Left lung (tissue), 14 donors: ENCODE measurements at places on chromosomes 1 and 21.

DNA sequence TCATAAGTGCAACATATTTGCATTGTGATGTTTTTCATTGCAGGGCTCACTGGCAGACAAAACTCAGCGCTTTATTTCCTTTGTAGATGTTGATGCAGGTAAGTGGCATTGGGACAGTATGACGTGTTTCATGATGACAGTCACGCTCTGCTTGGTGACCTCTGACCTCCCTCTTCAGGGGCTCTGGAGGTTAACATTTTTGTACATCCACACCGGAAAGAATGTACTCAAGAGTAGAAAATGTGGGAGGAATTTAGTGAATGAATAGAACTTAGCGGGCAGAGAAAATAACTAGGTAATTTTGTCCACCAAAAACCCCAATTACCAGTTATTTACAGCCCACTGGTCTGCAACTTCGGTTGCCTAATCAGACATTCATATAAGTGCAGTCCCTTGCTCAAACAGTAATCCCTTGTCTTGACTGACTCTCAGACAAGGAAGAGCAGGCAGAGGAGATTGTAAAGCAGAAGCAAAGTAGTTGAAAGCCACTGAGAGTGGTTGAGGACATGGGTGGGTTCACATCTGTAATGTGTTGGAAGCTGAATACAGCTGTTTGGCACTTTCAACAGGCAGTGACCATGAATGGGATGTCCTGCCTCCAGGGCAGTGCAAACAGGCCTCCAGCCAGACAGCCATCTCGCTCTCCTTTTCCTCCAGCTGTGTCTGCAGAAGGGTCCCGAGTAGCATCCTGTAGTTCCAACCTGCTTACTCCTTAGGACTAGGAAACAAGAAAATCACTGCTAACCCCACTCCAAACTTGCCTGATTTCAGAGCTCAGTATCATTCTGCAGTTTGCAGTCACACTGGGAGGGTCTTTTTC is 188.9 kb downstream of the NRIP1 start:
- DNase-seq = no peak

GRCh38 chr1:43220905-43221778 is 48.6 kb upstream of the TMEM125 start:
- DNase-seq = no peak

GRCh38 chr1:160251687-160252526 is 10.4 kb downstream of the DCAF8 start:
- DNase-seq = no peak

DNA sequence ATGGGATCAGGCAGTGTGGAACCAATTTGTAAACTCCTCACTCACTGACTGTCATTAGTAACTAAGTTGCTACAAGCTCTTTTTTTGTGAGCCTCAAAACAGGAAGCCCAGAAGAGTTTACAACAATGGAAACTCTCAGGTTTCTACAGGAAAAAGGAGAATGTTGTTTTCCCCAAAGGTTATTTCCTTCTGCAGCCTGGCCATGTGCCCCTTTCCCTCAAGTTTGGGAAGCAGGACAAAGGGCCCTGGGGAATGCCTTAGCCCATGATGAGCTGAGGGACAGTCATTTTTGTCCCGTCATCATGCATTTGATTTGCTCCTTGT is 395.9 kb downstream of the KIF26B start:
- no peak for DNase-seq

- peak; percentile 82 for DNase-seq
Measured at GRCh38 chr1:39132505-39133339, 71.8 kb upstream of the MACF1 start.

DNA sequence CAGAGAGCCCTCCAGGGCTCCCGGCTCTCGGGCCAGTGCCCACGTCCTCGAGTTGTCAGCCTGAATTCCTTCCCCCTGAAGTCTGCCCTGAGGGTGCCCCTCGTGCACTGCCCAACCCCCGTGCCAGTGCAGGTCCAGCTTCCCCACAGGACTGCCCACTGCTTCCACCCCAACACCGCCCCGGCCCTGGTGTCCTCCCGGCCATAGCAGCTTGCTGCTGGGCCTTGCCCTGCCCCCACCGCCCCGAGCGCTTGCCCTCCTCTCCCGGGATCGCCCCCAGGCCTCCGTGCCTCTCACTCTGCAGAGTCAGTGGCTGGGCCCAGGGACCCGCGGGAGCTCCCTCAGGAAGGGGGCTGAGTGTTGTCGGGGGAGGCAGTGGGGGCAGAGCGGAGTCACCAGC is 24.1 kb upstream of the ARHGEF16 start:
- DNase-seq = no peak

DNA sequence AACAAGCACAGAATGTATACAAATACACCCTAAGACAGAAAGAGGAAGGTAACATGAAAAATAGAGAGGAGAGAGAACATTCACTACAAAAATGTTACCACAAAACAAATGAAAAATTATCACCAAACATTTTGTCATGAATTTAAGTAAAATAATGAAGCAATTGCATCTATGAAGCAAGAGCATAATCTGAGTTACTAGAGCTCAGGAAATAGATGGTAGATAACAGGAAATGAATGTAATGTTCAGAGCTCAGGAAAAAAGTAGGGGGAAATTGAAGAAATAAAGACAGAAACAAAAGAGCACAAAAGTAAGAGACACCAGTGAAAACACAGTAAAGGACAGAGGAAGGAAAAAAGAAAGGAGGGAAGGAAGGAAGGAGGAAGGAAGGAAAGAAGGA is 19.4 kb downstream of the SEC16B start:
- DNase-seq = no peak

- DNase-seq = no peak
Measured at GRCh38 chr1:73804935-73805334, 393.0 kb downstream of the LRRIQ3 start.

GRCh38 chr1:68120136-68120791 is 69.8 kb upstream of the DIRAS3 start:
- DNase-seq = peak; percentile 79

DNA sequence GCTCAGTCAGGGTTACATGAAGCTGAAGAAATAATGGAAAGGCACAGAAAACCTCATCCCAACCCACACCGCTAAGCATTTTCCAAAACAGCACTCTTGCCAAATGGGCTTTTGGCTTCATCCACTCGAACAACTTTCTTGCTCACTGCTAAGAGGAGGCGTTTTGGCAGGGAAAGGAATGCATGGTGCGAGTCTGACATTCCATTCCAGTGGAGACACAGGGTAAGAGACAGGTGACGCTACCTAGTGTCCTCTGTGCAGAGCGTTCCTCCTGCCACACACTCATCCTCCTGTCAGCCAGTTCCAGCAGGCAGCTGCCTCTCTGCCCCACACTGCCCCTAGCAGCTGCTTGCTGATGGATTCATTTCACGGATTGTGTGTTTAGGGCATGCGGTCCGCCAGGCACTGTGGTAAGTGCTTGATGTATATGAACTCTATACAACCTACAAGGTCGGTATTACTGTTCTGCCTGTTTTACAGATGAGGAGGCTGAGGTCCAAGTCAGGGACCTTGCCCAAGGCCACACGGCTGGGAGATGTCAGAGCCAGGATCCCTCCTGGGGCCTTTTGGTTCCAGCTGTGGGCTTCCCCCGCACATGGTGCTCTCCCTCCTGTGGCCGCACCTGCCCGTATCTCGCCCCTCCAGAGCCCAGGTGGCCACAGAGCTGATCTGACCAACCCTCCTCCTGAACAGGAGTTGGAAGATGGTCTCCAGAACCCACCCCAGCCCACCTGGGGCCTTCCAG is 25.7 kb upstream of the BACE2 start:
- DNase-seq = no peak

DNA sequence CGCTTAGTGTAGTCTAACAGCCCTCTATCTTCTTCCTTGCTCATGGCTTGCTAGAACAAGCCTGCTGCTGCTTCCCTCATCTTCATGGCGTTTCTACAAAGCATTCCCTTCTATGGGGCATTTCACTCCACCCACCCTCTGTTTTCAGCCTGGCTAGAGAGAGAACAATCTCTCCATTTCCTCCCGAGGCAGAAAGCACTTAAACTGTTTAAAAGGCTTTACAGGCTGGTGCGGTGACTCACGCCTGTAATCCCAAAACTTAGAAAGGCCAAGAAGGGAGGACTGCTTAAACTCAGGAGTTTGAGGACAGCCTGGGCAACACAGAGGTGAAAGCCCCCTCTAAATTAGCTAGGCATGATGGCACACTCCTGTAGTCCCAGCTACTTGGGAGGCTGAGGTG is 17.8 kb downstream of the ORC1 start:
- DNase-seq = no peak

- no peak for DNase-seq
Measured at GRCh38 chr1:36425791-36426190, 24.5 kb downstream of the OSCP1 start.

GRCh38 chr1:10424034-10424433 is 6.2 kb upstream of the CENPS start:
- DNase-seq = no peak

DNA sequence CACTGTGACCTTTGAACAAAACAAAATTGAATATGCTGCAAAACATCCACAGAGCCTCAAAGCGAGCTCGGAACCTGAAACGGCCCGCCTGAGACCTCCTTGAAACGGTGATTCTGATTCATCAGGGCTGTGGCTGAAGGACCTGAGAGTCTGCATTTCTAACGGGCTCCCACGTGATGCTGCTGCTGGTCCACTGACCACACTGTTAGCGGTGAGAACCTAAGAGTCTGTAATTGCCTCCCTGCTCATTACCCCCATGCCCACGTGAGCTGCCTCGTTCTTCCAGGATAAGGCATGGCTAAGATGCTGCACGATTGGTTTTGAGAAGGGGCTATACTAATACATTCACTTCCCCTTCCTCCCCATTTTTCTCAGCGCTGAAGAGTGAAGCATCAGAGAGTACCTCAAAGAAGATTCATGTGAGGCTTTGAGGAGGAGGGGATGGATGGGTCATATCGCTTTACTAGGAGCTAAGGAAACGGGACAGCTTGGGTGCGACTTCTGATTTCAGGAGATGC is 9.7 kb downstream of the TLR5 start:
- no peak for DNase-seq

- no peak for DNase-seq
Measured at GRCh38 chr1:9842073-9842711, 18.4 kb upstream of the CLSTN1 start.

GRCh38 chr1:221071777-221072176 is 192.5 kb downstream of the HLX start:
- DNase-seq = no peak

- DNase-seq = peak; percentile 67
Measured at GRCh38 chr1:88462488-88463261, 221.4 kb upstream of the PKN2 start.

DNA sequence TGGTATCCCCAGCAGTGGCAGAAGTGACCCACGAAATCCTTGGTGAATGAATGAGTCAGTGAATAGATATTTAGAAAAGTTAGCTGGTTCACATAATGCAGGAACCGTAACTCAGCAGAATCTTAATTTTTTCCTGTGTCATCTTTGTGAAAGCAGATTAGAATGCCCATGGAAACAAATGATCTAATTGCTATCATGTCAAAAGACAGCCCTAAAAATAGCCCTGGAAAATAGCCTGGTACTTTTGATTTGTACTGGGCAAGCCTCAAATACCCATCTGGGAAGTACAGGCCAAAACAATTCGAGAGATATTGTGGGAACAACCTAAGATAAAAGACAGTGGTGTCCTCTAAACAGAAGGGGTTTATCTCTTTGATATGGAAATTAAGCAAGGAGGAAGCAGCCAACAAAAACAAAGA is 21.1 kb downstream of the FYB2 start:
- no peak for DNase-seq

- DNase-seq = no peak
Measured at GRCh38 chr1:209041927-209042326, 541.6 kb upstream of the CAMK1G start.

- no peak for DNase-seq
Measured at GRCh38 chr1:156160000-156160742, 6.8 kb downstream of the SEMA4A start.

DNA sequence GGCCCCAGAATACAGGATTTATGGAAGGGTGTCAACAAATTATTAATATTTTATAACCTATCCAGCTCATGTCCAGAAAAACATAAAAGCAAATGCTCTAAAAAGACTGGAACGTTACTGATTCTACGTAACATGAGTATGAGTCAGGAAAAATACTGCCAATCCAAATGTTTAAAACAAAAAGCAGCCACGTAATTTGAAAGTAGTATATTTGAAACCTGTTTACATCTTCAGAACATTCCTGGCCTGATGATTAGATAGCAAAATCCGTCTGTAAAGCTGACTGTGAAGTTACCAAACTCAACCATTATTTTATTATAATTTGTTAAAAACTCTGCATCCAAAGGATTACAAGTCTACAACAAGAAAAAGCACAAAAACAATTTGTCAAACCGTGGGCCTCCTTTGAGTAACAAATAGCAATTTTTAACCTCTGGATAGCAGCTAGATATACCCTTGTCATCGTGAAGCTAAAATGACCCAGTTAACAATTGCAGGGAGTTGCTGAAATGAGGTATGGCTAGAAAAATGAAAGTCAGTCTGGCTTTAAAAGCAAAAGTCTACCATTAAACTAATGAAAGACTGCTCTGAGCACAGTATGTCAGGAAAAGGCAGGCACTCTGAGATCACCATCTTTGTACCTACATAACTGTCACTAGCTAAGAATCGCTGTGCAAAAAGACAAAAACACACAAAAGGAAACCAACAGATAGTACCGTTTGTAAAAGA is 1.2 kb downstream of the UBR4 start:
- no peak for DNase-seq

DNA sequence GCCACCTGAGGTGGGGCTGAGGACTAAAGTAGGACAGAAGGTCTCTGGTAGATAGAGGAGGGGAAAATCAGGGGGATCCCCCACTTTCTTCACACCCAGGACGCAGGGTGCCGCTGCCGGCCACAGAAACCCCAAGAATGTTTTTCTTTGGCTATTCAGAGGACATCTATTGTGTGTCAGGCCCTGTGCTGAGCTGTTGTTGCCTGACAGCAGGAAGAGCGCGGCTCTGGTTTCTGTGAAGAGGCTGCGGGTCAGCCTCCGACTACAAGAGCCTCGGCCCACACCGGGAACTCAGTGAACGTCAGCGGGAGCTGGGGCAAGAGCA is 407 bp upstream of the PIGV start:
- no peak for DNase-seq

GRCh38 chr1:181793831-181794230 is 267.7 kb downstream of the ZNF648 start:
- DNase-seq = no peak

- no peak for DNase-seq
Measured at GRCh38 chr1:27542463-27543273, 52.7 kb upstream of the WASF2 start.

DNA sequence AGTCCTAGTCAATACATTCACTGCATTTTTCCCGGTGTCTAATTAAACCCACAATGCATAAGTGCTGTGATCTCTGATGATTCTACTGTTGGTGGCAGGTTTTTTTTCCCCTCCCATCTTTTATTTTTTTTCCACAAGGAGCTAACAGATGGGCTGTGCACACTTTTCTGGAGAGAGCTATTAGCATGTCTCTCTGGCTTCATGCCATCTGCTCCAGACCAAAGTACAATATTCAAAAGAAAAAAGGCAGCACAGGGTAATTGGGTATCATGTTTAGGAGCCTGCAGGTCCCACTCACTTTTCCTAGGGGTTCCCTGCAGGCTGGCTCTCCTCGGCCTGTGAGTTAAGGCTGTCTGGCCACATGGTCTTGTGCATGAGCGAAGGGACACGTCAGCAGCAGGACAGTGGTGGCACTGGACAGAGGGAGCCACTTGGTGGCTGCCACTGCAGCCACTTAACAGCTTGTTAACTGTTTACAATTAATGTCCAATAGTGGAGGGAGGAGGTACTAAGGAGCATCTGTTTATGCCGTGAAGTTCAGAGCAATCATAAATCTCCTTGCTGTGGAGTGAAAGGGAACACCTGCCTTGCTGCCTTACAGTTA is 53.5 kb upstream of the C8B start:
- no peak for DNase-seq
